ENCODE measurements at places on chromosomes 11 and 22.

DNA sequence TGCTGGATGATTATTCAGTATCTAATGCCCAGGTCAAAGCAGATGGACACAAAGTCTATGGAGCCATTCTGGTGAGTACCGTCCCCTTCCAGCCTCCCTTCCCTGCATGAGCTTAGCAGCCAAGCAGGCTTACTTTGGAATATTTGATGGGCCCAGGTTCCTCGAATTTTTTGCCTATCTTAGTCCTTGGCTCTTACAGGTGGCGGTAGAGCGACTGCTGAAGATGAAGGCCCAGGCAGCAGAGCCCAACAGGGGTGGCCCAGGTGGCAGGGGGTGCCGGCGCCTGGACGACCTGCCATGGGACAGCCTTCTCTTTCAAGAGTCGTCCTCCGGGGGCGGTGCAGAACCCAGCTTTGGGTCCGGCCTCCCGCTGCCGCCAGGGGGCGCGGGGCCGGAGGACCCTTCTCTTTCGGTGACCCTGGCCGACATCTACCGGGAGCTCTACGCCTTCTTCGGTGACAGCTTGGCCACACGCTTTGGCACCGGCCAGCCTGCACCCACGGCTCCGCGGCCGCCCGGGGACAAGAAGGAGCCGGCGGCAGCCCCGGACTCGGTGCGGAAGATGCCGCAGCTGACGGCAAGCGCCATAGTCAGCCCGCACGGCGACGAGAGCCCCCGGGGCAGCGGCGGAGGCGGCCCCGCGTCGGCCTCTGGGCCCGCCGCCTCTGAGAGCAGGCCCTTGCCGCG, 741 bp upstream of the TMEM179B start:
- DNase-seq, result peak; percentile 64

GRCh38 chr11:40186437-40187263, 1272.8 kb downstream of the LRRC4C start:
- DNase-seq, result no peak

DNA sequence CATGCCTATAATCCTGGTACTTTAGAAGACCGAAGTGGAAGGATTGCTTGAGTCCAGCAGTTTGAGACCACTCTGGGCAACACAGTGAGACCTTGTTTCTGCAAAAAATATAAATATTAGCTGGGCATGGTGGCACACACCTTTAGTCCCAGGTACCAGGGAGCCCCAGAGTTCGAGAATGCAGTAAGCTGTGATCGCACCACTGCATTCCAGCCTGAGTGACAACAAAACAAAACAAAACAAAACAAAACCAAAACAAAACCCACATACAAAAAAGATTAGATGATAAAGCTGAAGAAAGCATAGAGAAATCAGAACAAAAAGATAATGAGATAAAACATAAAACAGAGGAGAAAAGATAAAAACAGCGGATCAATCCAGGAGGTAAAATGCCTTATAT, 62.1 kb downstream of the TCF20 start:
- DNase-seq, result no peak

GRCh38 chr11:112728288-112728687, 232.9 kb upstream of the NCAM1 start:
- no peak for DNase-seq

DNA sequence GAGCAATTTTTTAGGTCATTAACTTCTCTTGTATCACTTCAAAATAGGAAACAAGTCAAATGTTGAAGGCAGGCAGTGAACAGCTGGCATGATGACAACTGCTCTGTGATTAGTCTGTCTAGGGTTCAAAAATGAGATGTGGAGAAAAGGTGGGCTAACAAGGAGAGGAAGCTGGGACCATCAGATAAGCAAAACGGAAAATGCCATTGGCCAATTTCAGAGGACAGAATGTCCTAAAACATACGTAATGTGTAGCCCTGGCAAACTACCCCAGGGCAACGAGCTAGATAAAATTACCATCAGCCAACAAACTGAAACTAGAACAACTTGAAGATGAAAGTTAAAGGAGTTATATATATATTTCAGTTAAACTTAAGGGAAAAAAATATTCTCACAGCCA, 93.2 kb downstream of the RELT start:
- DNase-seq, result no peak

- no peak for DNase-seq
Observed at GRCh38 chr11:95241681-95242081, 10.7 kb upstream of the SESN3 start.

DNA sequence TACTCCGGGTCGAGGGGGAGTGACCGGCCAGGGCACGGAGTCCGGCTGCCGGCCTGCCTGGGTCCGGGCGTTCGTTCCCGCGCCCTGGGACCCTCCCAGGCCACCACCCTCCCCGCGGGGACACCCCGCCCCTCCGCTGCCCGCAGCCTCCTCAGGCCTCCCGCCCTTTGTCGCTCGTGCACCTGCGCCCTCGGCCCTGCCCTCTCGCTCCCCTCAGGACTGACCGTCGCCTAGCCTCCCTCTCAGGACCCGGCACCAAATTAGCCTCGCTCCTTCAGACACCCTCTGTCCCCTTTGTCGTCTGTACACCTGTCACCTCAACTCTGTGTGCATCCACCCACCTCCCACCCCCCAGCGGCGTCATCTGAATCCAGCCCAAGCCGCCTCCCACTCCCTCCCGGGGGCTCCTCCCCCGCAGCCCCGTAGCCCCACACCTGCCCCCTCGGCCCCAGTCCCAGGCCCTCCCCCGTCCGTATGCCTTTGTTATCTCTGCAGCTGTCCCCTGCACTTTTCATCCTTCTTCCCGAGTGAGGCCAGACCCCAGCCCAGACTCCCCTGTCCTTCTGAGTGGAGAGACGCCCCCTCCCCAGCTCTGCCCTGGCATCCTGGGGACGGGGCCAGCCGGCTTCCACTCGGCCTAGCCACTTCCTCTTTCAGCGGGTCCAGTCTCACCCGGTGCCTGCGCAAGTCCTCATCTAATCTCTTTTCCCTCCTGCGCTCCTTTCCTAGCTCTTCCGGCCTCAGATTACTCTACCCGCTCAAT, 643 bp downstream of the TIGD3 start:
- peak; percentile 71 for DNase-seq

- no peak for DNase-seq
Observed at GRCh38 chr11:19183646-19184045, 18.1 kb downstream of the CSRP3 start.

GRCh38 chr11:119843877-119844276, 114.9 kb upstream of the NECTIN1 start:
- no peak for DNase-seq

- DNase-seq, result peak; percentile 33
Observed at GRCh38 chr11:2531277-2531986, 86.6 kb downstream of the KCNQ1 start.

GRCh38 chr11:117872420-117872961, 4.0 kb downstream of the FXYD6 start:
- no peak for DNase-seq

GRCh38 chr11:111494040-111494439, 18.1 kb downstream of the BTG4 start:
- no peak for DNase-seq

DNA sequence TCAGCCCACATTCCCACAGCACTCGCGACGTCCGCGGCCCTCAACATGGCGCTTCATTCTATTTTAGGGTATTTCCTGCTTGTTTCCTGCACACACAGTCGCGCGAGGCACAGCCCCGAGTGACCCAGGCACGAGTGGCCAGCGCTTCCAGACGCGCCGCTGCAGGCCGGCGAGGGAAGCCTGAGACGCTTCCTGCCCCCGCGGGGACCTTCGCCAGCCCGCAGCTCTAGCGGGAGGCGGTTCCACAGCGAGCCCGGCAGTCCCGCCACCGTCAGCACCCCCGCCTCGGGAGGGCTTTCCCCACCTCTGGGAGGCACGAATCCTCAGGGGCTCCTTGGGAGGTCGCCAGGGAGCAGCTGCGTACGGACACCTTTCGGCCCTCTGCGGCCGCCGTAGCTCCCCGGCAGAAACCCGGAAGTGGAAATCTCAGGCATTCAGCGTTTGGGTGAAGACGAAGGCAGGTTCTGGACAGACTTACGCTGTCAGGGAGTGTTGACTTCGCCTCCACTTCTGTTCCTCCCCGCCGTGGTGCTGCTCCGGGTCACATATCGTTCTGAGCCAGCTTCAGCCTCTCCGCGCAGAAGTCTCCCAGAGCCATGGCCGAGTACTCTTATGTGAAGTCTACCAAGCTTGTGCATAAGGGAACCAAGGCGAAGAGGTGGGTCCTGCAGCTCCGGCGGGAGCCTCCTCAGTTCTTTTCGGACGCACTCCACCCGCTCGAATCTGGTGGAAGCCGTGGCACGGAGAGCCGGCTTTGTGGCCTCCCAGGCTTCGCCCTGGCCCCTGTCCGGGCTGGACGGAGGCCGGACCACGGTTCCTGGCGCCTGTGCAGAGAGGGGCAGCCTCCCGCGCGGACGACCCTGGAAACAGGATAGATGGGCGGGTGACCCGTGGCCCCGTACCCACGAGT, 2925.9 kb upstream of the OR11H1 start:
- DNase-seq, result no peak

DNA sequence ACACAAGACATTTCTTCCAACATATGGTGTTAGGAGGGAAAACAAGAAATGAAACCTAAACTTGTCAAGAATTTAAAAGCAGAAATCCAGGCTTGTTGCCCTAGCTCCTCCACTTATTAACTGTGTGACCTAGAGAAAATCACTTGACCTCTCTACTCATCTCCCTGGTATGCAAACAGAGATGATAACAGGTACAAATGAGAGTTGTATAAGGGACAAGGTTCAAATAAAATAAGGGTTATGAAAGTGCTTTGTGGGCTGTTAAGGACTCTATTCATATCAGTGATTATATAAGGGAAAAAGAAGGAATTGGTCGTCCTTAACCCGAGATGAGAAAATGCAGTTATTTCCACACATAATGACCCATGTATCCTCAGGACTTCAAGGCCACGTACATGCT, 372.7 kb upstream of the TENM4 start:
- DNase-seq, result no peak

DNA sequence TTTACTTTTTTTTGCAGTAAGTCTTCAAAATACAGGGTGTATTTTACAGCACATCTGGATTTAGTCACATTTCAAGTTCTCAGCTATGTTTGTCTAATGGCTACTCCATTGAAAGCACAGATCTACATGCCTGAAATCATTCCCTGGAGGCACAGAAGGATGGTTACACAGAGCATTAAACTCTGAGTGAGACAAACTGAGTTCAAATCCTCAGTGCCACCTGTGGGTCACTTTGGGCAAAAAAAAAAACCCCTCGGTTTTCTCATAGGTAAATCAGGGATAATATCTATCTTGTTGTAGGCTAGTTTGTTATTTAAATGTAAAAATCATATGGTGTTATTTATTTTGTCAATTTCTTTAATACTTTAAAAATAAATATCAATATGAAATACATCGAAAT, 7.7 kb downstream of the ANKRD49 start:
- DNase-seq, result no peak

- DNase-seq, result no peak
Observed at GRCh38 chr11:62458212-62459002, 39.6 kb downstream of the SCGB1A1 start.
